ENCODE measurements at places on chromosomes 7 and 10. TPM values are rescaled to one million over a fixed set of nuclear protein-coding genes. Genes with fewer than 3 reads are reported as not detected.

- no peak for DNase-seq
Measured at GRCh38 chr7:102248456-102249395, 37.9 kb upstream of the SH2B2 start.

- no peak for DNase-seq
Measured at GRCh38 chr7:66930341-66930740, 9.3 kb downstream of the TMEM248 start.

GRCh38 chr10:17265468-17265867, 37.4 kb downstream of the VIM start:
- no peak for DNase-seq

DNA sequence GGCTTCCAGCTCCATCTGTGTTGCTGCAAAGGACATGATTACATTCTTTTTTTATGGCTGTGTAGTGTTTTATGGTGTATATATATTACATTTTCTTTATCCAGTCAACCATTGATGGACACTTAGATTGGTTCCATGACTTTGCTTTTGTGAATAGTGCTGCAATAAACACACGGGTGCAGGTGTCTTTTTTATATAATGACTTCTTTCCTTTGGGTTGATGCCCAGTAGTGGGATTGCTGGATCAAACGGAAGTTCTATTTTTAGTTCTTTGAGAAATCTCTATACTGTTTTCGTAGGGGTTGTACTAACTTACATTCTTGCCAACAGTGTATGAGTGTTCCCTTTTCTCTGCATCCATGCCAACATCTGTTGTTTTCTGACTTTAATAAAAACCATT, 189.7 kb downstream of the ACTR3B start:
- DNase-seq = no peak

Gene CRPPA
- total RNA-seq = 2.1 TPM

DNA sequence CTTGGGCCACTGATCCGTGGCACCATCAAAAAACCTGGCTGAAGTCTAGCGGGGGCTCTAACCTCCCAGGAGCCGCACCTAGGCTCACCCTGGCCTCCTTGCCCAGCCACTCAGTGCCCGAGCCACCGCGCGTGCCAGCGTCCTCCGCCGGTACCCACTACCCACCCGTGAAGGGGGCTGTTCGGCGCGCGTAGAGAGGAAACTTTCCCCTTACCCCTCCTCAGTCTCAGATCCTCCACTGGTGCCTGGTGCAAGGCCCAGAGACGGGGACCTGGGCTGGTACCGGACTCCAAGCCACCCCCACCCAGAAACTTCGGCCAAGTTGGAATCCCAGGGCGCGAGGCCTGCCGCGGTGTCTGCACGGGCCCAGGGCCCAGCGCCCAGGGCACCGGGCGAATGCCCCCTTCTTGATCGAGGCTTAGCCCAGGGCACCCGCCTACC, 3.5 kb upstream of the EBF3 start:
- no peak for DNase-seq

Measured in aorta (tissue), 5 donors.